ENCODE measurements at places on chromosomes 5 and 9. TPM values are rescaled to one million over a fixed set of nuclear protein-coding genes. Genes with fewer than 3 reads are reported as not detected.

The SLIT3 gene
- 0.40 TPM for total RNA-seq

The PHYKPL gene
- total RNA-seq = 7.7 TPM

The SPATA31E1 gene
- total RNA-seq = not detected

The INSL6 gene
- not detected for total RNA-seq

The ZNF300 gene
- total RNA-seq = 5.1 TPM

Measured in SK-MEL-5 (cell line).